ENCODE measurements at places on chromosomes 2 and 18.

DNA sequence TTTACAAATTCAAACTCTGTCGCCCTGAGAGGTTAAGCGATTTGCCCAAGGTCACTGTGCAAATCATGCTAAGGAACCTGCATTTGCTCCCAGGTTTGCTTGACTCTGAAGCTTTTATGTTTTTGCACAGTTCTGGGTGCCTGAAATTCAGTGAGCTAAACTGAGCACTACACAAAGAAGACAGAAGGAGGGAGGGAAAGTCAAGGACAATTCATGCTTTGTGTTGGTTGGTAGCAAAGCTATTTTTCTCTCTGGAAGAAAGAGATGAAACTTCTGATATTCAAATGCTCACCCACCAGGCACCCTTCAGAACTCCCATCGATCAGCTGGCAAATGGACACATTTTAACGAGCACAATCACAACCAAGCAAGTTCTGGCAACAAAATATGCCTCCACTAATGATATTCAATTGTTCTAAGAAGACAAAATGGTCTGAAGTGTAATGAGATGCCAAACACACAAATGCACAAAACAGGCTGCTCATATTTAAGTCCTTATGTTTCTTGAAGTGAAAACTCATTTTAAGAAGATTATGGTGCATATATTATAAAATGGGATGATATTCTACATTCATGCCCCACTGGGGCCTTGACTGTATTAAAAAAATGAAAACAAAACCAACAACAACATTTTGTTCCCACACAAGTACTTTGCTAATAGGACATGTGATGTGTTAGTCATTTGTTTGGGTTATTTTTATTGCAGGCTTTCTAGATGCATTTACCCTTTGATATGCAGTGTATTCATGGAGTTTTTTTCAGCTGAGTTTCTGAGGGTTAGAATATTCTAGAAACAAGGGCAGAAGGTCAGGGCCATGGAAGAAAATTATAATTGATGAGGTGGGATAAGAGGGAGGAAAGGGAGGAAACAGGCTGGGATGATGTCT is 445.6 kb upstream of the CELF4 start:
- no peak for DNase-seq

- DNase-seq, result no peak
These were observed 40.0 kb upstream of the SULT1C3 start for GRCh38 chr2:108199726-108200125.

DNA sequence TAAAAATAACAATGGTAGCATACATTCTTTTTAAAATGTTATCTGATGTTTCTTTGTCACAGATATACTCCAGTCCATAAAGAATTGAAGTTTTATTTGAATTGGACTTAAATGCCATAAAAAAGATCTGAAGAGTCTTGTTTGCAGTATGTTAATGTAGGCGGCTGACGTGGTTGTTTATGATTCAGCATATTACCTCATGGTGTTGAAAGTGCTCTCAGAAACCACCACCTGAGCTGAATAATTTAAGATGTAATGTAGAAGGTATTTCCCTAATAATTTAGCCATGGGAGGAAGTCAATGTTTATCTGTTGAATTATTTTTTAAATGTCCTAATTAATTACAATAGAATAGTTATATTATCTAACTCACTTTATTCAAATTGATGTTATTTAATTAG is 58.6 kb upstream of the CHN1 start:
- no peak for DNase-seq

GRCh38 chr18:79520478-79521390 is 125.0 kb downstream of the NFATC1 start:
- no peak for DNase-seq

- no peak for DNase-seq
These were observed 415.2 kb upstream of the TCF4 start for GRCh38 chr18:56003009-56003719.

DNA sequence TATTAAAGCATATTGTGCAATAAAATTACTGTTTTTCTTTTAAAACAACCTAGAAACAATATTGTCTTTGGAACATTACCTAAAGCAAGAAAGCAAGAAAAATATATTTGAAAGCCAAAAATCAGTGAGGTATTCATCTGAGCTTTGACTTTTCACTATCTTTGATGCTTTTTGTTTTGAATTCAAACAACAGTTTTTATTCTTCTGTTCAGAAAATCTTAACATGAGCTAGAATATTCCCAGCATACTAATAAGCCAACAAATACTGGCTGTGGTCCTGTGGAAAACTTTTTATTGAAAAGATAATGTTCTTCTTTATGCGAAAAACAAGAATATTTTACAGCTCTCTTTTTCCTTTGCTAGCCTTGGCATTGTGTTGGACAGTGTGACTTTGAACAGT is 19.8 kb downstream of the FAM171B start:
- DNase-seq, result no peak

- DNase-seq, result peak; percentile 60
These were observed 112.2 kb upstream of the NABP1 start for GRCh38 chr2:191565647-191566198.

DNA sequence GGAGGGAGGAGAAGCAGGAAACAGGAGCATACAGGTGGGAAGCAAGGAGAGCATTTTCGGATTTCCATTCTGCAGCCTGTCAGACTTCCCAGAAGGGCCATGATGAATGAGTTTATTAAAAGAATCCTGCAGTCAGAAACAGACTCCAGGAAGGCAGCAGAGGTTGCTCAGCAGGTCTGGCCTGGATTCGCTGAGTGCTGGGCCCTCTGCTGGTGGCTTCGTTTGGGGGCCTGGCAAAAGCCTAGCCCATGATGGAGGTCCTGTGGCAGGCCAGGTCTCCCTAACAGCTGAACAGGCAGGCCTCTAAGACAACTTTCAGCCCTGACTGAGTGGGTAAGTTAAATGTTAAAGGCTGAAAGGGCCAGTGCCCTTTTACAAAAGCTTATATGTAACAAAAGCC is 108.2 kb upstream of the CAPN13 start:
- peak; percentile 45 for DNase-seq

DNA sequence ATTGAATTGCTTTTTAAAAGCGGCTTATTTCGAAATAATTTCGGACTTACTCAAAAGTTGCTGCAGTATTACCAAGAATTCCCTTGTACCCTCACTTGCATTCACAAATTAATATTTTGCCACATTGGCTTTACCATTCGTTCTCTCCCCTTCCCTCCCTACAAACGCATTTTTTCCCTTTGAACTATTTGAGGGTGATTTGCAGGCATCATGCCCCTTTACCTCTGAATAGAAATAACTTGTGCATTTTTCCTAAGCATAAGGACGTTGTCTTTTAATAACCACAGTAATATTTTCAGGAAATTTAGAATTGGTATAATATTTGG is 608 bp downstream of the CCDC138 start:
- DNase-seq, result no peak

- no peak for DNase-seq
These were observed 460.7 kb downstream of the MTX2 start for GRCh38 chr2:176729706-176730569.

Data from NB4 (cell line).